ENCODE measurements at places on chromosomes 11 and 22. TPM values are rescaled to one million over a fixed set of nuclear protein-coding genes. Genes with fewer than 3 reads are reported as not detected.

The SLC22A9 gene
- total RNA-seq, result not detected

- no peak for DNase-seq
Measured at GRCh38 chr11:44570411-44571155, 5.1 kb downstream of the CD82 start.

DNA sequence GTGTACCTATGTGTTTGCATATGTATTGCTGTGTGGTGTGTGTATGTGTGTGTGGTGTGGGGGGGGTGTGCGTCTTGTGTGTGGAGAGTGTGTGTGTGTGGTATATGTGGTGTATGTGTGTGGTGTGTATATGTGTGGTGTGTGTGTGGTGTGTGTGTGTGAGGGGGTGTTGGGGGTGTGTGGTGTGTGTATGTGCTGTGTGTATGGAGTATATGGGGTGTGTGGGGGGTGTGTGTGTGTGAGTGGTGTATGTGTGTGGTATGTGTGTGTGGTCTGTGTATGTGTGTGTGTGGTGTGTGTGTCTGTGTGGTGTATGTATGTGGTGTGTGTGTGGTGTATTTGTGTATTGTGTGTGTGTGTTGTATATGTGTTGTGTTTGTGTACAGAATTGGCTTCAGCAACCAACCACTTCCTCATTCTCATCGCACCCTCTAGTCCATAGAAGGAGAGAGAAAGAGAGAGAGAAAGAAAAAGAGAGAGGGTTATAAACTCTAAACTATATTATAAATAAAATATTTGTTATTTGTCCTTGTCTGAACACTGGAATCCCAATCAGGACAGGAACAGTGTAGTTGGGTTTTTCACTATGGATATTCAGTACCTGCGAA, 13.7 kb downstream of the SAA4 start:
- no peak for DNase-seq

GRCh38 chr11:133443206-133443747, 89.0 kb downstream of the OPCML start:
- no peak for DNase-seq

The FAM227A gene
- total RNA-seq, result 3.2 TPM

The C11orf52 gene
- total RNA-seq, result not detected

DNA sequence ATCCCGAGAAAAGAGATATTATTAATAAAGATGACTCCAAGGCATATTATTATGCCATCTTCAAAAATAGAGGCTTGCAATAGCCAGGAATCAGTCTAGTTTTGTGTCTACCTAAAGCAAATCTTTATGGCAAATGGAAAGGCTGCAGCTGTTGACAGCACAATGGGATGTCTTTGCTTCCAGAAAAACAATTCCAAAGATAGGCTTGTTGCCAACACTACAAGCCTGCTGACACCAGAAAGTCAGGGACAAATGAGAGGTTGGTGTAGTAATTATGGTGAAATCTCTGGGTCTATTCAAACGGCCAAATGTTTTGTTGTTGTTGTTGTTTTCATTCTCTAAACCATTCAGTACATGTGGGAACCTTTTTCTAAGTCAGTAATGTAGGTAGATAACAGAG, 101.8 kb downstream of the LUZP2 start:
- DNase-seq, result no peak

The RFPL3 gene
- total RNA-seq, result not detected

DNA sequence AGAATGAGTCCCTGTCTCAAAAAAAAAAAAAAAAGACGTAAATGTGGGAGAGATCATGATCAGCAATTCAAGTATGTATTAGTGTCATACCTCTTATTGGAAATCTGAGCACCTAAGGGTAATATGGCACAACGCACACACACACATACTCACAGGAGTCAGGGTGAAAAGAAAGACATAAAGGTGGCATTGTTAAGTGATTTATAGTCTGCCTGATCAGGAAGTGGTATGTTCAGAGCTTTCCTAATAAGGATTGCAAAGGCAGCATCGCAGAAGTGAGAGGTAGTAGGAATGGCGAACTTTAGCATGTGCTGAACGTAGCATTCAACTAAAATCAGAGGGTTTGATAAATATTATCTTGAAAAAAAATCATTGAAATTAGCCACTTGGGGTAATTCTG, 854.3 kb downstream of the METTL15 start:
- DNase-seq, result no peak

DNA sequence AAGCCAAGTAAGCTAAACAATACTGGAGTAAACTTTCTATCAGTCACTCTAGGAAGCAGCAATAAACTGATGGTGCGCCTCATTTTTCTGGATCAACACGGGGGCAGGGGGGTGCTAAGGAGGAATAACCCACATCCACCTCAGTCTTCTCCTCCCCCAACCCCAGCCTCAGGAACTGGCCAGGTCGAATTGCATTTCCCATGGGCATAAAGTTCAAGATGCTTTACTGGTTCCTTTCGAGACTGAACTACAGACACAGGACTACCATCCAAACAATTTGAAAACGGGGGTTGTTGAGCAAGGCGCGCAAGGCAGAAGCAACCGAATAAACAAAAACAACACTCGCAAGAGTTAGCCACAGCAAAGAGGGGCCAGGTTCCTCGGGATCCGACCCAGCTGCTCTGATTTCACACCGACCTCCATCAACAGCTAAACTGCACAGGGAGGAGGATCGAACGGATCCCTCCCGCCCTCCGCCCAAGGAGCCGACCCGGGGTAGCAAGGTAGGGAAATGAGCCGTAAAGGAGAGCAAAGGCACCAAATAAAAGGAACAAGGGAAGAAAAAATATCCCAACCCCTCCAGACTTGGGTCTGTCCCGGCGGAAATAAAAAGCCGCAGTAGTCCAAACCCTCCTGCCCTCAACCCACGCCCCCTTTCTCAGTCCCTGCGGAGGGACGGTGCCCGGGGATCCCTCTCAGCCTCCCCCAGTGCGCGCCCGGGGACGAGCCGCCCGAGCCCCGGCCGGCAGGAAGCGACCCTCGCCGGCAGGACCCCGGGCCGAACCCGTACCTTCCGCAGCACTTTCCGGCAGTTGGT, 801 bp downstream of the SESN3 start:
- DNase-seq, result peak; percentile 64

DNA sequence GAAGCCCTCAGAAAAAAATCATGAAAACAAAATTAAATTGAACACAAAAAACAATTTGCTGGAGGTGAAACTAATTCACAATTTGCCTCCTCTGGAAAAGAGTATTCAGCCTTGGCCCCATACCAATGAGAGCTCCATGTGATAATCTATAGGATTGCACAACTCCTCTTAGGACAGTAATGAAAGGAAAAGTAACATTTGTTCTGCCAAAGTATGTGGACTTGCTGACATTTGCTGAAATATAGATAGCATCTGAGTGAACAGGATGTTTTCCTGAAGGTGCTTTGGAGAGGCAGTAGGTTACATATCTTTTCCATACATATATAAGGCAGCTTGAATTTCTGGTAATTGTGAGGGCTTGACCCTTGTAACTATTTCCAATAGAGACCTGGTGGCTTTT, 122.8 kb downstream of the OR4C45 start:
- DNase-seq, result no peak

- no peak for DNase-seq
Measured at GRCh38 chr11:20126724-20127123, 33.6 kb downstream of the DBX1 start.

DNA sequence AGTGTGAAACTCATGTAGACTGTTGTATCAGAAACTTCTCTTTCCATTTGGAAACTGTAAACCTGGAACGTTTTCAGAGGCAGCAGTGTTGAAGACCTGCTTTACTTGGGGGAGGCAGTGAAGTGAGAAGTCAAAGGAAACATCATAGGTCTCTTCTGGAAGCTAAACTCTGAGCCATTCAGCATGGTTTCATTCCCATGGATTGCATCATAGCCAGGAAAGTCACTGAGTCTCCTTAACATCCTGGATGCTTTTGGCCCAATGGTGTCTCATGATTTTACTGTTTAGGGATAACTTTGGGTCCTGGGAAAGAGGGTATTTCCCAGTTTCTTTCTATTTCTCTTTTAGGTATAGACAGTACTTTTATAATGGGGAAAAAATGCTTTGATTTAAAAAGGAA, 153.2 kb upstream of the E2F8 start:
- DNase-seq, result no peak

The POU2AF2 gene
- total RNA-seq, result not detected

GRCh38 chr11:131766637-131767036, 396.2 kb downstream of the NTM start:
- no peak for DNase-seq

GRCh38 chr11:123603666-123604065, 50.8 kb downstream of the SCN3B start:
- no peak for DNase-seq

Measured in sigmoid colon (tissue), 7 donors.